ENCODE measurements at places on chromosomes 16 and 17.

DNA sequence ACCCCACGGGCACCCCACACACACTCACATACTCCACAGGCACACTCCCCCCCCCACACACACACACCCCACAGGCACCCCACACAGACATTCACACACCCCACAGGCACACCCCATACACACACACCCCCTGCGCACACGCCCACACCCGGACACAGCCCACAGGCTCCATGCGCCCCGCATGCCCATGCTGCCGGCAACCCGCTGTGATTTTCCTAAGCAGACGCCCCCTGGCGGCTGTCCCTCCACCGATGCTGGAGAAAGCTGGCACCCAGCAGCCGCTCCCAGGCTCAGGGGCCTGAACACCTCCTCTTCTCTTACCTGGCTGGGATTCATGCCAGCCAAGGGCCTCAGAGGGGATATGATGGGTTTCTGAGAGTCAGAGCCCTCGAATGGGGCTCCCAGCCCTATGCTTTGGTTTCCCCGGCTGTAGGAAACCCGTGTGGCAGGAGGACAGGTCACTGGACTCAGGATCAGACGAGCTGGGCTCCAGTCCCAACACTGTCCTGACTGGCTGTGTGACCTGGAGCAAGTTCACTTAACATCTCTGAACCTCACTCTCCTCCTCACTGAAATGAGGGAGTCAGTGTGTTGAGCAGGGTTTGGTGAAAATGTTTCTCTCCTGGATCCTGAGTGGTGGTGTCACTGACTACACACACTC lies 19.6 kb upstream of the TNFRSF13B start:
- peak; percentile 62 for DNase-seq

DNA sequence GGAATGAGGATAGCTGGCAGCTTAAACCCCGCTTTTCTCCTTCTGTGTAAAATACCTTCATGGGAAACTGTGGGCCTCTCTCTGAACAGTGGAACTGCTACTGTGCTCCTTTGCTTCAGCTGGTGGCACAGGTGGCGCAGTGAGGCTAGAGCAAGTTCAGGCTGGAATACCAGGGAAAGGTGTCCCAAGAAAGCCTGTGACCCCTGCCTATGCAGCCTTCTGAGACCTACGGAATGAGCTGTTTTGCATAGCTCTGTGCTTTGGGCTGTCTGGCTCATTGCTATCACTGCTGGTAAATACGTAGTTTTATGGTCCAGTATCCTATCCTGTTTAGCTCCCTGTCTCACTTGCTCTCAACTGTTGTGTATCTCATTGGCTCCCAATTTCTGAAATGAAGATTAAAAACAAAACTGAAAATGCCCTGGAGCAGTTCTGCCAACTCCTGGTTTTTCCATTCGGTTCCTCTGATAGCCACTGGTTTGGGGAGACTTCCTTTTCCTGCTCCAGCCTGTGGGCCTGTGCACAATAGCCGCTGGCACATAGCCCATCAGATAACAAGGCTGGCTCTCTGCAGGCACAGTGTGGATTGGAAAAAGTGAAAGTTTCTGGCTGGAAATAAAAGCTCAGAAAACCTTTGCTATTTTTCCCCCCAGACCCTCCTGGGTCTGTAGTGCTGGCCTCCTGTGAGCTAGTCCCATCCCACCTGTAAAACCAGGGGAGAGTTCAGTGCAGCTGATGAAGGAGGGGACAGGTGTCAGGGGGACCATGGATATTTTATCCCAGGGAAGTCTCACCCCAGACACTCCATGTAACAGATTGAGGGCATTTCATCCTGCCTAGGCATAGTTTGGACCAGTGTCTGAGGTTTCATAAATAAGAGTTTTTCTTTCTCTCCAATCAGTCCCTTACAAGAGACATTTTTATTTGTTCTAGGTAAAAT lies 24.0 kb downstream of the LIMD2 start:
- no peak for DNase-seq

DNA sequence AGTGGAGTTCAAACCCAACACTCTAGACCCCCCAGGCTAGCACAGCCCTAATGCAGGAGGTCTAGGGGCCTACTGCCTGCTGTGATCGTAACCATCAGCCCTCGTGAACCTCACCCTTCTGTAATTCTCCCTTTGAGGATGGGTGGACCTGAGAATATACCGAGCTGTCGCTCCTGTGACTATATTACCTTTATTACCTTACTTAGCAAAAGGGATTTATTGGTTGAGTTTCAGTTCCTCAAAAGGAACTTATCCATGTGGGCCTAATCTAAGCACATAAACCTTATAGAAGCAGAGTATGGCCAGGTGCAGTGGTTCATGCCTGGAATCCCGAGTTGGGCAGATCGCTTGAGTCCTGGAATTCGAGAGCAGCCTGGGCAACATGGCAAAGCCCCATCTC lies 19.2 kb upstream of the EMP2 start:
- DNase-seq = no peak

DNA sequence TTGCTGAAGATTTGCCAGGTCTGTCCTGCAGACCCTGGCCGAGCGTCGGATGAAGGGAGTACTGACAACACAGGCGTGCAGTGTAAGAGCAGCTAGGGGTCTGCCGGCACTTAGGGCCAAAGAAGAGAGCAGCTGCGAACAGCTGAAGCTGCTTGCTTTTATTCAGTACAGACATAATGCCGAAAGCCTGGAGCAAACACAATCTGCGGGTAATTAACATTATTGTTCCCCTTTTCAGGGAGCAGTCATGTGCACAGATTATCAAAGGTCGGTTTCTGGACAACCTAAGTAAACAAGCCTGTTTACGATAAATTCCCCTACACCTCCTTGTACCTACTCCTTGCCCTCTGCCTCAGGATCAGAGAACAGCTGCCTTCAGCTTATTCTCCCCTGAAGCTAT lies 12.0 kb upstream of the KRT23 start:
- no peak for DNase-seq

DNA sequence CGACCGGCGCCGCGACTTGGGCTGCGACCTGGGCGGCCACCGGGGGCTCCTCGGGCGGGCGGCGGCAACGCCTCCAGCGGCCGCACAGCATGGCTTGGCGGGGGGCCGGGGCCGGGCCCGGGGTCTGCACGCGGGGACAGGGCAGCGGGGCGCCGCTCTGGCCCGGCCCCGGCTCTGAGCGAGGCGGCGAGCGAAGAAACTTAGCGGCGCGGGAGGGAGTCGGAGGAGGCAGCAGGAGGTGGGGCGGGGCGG lies at the start of gene PLCD3:
Gene PLCD3, minus strand, starts transcription at position 196 of the 252 bp plus-strand sequence. Its CDS starts 105 bp downstream, at position 91.
- no peak for DNase-seq

DNA sequence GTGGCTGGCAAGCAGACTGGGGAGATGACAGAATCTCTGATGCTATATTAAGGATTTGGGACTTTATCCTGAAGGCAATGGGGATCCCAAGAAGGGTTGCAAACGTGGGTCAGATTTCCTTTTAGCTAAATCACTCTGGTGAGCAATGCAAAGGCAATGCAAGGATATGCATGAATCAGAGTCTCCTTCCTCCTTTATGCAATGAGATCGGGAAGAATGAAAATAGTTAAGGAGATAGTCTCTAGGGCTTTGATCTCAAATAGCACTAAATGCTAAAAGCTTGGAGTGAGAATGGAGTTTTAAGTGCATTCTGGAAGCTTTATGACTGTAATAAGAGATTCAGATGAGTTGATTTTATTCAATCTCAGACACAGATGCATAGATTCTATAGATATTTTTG lies 27.2 kb upstream of the SHISA9 start:
- DNase-seq = no peak

GRCh38 chr16:82824408-82824807 lies 197.6 kb downstream of the CDH13 start:
- no peak for DNase-seq

GRCh38 chr16:69942627-69943170 lies 8.4 kb upstream of the CLEC18A start:
- DNase-seq = no peak

GRCh38 chr17:40103688-40104087 lies 3.3 kb upstream of the NR1D1 start:
- no peak for DNase-seq

DNA sequence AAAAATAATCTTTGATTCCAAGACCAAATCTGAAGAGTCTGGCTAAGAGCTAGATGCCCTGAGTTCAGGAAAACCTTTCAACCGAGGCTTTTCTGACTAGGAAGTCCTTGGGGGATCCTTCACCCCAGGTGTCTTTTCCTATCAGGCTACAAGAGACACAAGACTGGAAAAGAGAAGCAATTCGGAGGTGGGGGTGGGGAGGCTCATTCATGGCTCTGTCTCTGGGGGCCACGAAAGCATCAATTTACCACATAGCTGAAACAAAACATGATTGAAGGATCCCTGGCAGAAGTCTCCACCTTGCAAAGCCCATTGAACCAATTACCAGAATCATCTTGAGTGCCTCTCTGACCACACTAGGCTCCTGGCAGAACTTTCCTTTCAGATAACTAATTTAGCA lies 239.8 kb upstream of the SALL1 start:
- no peak for DNase-seq

- no peak for DNase-seq
Observed at GRCh38 chr16:68003031-68003430, 3.7 kb upstream of the DPEP2 start.

- DNase-seq = no peak
Observed at GRCh38 chr16:10579965-10580882, at the start of gene EMP2. Gene EMP2, minus strand, starts transcription at chr16:10580598. Its CDS starts 32,981 bp downstream, at chr16:10547617.

- DNase-seq = no peak
Observed at GRCh38 chr16:14462811-14463210, 167.2 kb downstream of the PARN start.

GRCh38 chr16:74607310-74607961 lies 522 bp upstream of the GLG1 start:
- no peak for DNase-seq

DNA sequence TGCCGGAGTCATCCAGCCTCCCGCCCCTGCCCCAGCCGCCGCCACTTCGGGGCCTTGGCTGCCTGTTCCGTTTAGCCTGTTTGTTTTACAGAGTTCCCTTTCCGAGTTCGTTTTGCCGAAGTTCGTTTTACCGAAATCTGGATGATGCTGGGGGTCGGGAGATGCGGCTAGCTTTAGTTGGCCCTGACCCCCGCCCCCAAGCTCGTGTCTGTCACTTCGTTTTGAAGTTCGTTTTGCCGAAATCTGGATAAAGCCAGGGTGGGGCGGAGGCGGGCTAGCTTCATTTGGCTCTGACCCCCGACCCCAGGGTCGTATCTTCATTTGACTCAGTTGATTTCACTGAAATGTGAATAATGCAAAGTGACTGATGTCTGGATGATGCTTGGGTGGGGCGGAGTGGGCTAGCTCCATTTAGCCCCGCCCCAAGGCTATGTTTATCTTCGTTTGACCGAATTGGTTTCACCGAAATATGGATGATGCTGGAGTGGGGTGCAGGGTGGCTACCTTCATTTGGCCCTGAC lies 591 bp downstream of the PSMD7 start:
- peak; percentile 37 for DNase-seq

DNA sequence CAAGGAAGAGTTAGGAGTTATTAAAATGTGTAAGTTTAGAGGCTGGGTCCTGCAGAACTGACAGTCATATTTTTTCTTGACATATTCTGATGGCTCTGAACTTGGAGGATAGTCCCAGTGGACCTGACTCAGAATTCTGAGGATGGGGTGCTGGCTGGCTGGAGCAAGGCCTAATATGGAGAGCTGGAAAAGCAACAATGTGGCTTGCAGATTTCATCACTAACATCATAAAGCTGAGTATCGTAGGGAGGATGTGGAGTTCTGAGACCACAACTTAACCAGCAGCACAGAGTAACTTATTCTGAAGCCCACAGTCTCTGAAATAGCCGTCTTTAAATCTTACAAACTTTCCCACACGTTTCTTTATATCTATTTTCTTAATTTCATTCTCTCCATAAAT lies 2.3 kb downstream of the KRTAP1-5 start:
- DNase-seq = no peak

GRCh38 chr17:83152227-83152744 lies 72.9 kb downstream of the METRNL start:
- no peak for DNase-seq

GRCh38 chr16:87202346-87202745 lies 114.8 kb downstream of the C16orf95 start:
- DNase-seq = no peak

DNA sequence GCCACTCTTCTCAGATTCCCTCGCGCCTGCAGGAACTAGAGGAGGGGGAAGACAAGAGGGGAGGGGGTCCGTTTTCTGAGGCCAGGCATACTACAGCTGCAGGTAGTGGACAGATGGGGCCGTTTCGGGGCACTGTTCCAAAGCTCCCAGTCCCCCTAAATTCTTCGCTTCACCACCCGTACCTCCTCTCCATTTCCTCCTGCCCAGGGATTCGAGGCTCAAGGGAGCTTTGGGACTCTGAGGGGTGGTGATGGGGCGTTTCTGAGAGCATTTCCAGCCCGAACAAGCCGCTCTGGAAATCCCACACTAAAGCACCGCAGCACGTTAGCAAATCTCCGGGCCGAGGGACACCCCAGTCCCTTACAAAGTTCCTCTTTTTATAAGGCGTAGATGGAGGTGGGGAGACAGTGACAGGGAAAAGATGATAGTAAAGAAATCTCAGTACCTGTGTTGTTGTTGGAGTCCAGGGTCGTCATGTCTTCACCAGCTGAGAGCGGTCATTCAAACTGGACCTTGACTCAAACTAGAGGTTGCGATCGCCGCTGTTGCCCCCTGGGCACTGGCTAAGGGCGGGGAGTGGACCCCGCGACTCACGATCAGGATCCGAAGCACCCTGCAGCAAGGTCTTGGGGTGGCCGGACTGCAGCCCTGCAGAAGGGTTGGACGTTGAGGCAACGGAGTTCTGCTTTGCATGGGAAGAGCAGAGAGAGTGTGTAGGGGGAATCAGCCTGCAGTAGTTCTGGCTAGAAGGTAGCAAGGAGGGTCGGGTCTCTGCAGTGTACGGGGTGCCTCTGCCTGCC lies 570 bp downstream of the NR1D1 start:
- DNase-seq = no peak

DNA sequence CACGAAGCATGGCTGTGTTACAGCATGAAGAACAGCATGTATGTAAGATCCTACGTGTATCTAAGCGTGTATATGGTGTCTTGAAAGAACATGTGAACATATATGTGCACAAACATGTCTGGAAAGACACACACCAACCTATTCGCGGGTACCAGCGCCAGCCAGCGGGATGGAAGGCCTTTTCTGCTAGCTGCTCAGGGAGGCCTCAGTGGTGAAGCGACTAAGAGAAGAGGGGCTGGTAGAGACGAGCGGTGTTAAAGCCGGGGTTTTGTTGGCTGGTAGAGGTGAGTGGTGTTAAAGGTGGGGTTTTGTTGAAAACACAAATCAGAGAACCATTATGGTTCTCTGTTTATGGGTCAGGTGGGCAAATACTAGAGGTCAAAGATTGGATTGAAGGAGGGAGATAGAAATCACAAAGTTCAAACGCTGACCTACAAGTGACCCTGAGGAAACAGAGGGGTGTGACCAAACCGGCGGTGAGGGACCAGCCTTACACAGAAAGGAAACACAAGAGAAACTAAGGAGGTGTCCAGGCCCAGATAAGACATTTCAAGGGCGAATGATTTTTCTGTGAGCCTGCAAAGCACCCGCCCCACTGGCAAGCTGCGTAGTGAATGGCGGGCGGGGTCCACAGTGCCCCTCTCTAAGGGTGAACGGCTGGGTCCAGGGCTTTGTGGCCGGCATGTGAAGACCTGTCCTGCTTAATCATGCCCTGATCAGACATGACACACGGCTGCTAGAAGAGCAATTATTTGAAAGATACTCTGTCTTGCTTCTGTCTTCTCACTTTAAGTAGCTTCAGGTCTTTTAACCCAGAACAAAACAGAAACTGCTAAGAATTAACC lies 8.1 kb downstream of the ZCCHC14 start:
- no peak for DNase-seq

GRCh38 chr17:27477050-27477888 lies 21.0 kb downstream of the KSR1 start:
- no peak for DNase-seq

All from T-helper 2 cell treated with Interferon-gamma antibody and Interleukin-4, amounts not matched to agents 5 μg/mL and 100 μg/mL, for 36 hours (primary cell).